ENCODE measurements at places on chromosomes 5 and 9.

- DNase-seq, result no peak
Measured at GRCh38 chr9:83698976-83699585, 8.7 kb downstream of the UBQLN1 start.

- DNase-seq, result peak; percentile 39
Measured at GRCh38 chr5:44388321-44389089, 715 bp downstream of the FGF10 start.

GRCh38 chr9:112629671-112630485 lies 88.0 kb downstream of the INIP start:
- DNase-seq, result no peak

DNA sequence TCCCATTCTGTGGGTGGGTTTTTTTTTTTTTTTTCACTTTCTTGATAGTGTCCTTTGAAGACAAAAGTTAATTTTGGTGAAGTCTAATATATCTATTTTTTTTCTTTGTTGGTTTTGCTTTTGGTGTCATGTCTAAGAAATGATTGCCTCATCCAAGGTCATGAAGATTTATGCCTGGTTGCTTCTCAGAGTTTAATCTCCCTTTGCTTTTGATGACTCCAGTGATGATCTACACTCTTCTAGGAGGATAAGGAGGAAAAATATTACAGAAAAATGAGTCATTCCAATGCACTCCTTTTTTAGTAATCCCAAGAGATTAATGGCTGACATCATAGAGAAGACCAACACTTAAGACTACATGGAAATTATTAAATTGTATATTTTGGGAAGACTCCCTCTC lies 79.7 kb upstream of the ICE1 start:
- DNase-seq, result no peak

GRCh38 chr5:116296335-116297072 lies 211.7 kb downstream of the COMMD10 start:
- DNase-seq, result no peak

DNA sequence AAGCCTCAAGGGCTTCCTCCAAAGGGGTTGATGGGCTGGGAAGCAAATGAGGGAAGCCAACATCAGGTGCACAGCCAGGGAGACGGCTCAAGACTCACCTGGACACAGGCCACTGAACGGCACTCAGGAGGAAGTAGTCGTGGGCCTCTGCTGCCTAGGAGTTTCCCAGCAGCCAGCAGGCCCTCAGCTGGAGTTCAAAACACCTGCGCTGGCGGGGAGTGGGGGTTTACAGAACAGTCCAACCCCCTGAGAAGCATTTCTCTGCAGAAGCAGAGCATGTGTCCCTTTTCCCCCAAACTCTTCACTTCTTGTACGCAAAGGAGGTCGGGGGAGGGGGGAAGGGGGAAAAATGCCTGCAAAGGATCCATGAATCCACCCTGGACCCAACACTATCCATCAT lies 2.3 kb downstream of the WHRN start:
- DNase-seq, result peak; percentile 40

- no peak for DNase-seq
Measured at GRCh38 chr5:53002491-53002890, 13.3 kb downstream of the ITGA2 start.

DNA sequence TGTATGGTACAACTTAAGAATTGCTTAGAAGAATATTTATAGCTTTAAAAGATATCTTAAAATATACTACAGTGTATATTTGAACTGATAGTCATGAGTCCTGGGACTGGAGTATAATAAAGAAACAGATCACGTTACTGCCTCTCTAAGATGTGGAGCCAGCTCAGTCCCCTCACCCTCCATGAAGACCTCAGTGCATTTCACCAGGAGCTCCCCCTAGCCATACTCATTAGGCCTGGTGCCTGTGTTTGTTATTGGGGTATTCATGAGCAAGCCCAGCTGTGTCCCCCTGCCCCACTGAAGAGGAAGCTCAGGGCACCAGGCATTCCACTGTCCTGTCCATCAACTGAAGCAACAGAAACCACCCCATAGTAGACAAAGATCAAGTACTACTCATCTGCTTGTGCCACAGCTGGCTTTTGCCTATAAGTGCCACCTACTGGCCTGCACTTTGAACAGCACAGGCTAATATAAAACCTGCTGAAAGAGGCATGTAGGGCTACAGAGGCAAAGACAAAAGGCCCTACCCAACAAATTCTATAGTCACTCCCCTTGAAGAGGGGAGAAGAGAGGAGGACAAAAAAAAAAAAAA lies 850.2 kb upstream of the NUDT12 start:
- DNase-seq, result no peak

DNA sequence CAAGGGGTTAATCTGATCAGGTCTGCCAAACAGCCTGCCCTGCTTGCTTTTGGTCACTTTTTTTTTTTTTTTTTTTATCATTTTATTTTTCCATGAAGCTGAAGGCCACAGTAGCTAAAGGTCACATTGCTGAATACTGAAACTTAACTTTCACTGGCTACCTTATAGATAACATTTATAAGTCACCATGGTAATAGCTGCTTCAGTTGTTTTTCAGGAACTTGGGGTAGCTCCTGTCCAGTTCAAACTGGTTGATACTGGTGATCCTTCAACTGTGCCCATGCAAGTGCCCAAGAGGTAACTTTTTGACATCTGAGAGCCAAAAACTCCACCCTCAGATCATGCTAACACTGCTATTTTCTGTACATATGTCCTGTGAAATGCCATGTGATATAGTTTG lies 68.3 kb upstream of the RGS7BP start:
- DNase-seq, result no peak

- no peak for DNase-seq
Measured at GRCh38 chr5:34598177-34598794, 57.8 kb upstream of the RAI14 start.

DNA sequence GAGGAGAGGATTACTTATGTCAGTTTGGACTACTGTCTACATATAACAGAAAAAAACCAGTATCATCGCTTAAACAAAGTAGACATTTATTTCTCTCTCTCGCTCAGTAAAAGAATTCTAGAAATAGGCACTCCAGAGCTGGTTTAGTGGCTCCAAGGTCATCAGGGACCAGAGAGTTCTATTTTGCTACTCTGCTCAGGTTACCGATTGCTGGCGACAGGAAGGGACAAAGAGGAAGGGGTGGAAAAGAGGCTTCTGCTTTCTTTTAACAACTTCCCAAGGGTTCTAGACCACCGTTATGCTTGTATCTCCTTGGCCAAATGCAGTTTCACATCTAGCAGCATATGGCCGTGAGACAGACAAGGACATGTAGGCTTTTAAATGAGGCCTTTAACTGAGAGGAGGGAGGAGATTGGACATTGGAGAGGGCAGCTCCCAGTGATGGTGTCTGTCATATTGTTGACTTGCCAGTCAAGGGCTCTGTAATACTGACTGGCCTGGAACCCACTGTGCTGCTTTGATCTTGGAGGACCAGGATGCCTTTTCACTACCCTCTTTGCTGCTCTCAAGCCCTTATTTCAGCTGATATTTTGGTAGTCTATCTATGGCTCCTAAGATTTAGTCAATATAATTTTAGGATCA lies 15.6 kb upstream of the DCP2 start:
- DNase-seq, result no peak

DNA sequence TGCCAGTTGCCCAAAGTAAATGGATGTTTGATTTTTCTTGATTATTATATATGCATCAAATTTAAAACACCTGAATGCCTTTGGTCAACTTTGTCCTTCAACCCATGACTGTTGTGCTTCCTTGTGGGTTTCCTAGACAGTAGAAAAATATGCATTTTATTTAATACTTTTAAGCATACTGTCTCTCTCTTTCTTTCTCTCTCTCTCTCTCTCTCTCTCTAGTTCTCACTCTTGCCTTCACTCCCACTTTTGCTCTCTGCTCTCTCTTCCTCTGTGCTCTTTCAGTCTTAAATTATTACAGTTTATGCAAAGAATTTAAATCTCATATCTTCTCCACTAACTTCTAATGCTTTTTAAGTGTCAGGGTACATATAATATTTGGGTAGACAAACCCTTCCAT lies 173.0 kb downstream of the PARP8 start:
- DNase-seq, result no peak

- no peak for DNase-seq
Measured at GRCh38 chr5:172859966-172860365, 25.9 kb downstream of the ERGIC1 start.

- DNase-seq, result no peak
Measured at GRCh38 chr9:36930941-36931340, 103.1 kb downstream of the PAX5 start.

DNA sequence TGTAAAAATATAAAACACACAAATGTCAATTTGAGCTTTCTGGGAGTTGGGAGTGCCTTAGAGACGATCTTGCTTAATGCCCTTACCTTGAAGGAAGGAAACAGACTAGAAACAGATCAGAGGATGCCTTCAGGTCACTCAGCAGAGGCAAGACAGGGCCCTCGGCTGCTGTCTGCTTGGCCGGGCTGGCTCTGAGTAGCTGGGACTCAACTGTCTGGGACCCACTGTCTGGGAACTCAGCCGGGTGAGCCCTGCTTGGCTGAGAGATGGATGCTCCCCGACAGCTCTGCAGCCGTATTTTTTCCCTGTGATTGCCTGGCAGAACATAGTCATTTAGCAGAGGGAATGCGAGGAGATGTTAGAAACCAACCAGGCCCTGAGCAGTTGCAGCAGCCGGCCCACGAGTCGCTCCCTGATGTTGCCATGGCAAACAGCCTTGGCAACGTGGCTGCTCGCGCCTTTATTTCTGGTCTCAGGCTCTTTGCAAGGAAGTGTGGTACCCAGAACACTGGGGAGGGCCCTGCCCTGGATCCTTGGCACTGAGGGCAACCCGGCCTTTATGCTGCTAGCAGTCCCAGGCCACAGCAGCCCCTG lies 10.9 kb downstream of the PPARGC1B start:
- no peak for DNase-seq

DNA sequence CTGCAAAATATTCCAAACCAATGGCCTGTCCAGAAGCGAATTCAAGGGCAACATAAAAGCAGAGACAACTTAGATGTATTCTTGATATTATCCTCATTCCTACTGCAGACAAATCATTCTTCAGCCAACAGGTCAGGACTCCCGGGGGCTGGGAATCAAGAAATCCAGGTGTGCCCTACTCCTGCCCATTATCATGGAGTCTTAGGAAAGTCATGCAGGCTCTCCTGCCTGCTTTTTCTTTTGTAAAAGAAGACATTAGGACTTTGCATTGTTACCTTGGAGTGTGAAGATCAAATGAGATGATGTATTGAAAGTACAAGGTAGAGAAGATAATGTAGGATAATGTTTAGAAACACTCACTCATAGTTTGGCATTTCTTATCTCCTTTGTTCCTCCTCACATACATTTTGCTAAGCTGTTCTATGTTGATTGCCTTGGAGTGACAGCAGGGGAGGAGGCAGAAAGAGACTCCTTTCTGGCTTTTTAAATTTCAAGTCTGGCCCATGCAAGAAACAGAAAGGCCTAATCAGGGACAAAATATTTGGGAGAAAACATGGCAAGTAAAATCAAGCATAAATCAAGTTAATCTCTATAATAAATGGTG lies 113.8 kb downstream of the SV2C start:
- DNase-seq, result no peak

DNA sequence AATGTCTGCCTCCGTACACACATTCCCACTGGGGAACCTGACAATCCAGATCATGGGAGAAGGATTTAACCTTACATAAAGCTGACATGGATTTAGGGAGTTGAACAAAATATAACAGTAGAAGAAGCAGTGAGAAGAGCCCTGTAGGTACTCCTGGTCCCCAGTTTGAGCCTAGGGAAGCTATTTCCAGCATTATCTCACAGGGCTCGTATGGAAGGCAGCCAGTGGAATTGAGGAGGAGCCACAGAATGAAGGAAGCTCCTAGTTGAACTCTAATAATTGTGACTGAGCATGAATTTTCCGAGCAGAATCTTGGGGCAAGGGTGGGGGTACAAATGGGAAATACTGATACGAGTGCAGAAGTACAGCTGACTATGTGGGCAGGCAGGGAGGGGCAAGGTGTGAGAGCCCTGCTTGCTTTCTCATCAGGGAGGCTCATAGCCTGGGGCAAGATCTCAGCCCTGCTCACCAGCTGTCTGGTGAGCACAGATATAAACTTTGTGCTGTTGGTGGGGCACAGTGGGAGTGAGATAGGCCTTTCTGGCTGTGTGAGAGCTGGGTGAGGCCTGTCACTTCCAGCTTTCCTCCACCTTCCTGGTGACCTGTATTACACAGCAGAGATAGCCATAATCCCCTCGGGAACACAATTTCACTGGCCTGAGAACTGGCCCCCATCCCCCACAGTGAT lies 290.7 kb upstream of the IL12B start:
- no peak for DNase-seq

GRCh38 chr5:6803981-6804550 lies 90.8 kb downstream of the TENT4A start:
- DNase-seq, result no peak

- peak; percentile 80 for DNase-seq
Measured at GRCh38 chr9:88076286-88077070, 61.8 kb downstream of the SPATA31C2 start.

DNA sequence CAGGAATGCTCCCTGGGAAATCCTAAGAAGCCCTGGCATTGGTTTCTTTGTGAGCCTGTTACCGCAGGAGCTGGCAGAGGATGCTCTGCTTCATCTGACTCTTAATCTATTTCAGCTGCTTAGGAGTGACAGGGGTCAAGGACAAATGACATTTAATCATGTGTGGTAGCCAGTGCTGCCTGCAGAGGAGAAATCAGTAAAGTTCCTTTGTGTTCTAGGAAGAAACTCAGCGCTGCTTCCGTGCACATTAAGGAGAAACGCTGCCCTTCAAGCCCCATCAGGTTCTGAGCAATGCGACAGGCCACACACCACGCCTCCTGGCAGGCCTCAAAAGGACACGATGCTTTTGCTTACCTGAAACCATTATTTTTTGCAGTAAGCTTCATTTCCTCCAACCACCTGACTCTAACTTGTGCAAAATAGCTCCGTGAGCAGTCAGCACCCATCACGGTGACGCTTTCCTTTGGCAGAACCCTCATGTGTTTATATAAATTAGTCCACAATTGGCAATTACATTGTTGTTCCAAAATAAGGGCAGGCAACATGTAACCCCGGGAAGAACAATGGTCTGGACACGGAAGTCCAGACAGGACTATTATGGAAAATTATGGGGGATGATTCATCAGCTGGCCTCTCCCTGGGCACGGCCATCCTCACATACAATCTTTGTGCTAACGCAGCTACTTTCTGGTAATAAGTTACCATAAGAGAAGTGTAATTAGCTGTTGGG lies 387.9 kb upstream of the DAP start:
- no peak for DNase-seq

- DNase-seq, result no peak
Measured at GRCh38 chr5:4212981-4213819, 617.6 kb downstream of the IRX1 start.

DNA sequence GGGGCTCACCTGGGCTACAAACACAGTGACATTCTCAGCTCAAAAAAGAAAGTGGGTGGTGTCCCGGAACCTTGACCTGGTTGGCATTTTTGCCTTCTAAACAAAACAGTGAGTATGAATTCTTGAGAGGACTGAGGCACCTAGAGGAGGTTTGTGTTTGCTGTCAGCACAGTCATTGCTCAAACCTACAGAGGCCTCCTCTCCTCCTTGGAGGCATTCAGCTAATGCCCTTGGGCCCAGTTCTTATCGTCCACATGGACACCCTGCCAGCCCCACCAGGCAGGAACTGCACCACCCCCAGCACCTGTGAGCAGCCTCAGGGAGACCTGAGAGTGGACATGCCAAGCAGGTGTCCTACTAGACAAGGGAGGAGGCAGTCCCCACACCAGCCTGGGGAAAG lies 156.7 kb downstream of the SYK start:
- DNase-seq, result no peak

GRCh38 chr5:74993743-74994142 lies 58.6 kb downstream of the GCNT4 start:
- no peak for DNase-seq

Data from ovary (tissue), 10 donors.